Astrocyte of the hippocampus (primary cell): ENCODE measurements at places on chromosomes 5 and 9.
A peak's percentile ranks its signal among the peaks of the same experiment; 100 is the strongest.

- DNase-seq = peak; percentile 41
These were observed 175.9 kb downstream of the CEMIP2 start for GRCh38 chr9:71592400-71592799.

DNA sequence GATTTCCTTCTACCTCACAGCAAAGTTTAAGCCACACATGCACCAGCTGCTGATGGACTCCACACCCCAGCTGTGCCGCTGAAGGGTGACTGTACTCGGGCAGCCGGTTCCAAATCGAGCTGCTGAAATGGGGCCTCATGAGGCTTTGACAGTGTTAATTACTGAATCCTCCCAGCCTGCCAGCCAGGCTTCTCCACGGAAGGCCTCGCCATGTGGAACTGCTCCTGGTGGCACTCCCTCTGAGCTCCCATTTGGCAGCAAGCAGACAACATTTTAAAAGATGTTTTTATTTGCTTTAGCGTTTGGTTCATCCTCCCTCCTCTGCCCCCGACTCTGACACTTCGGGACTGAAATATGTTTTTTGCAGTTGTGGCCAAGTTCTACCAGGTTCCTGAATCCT is 479.4 kb upstream of the MPDZ start:
- no peak for DNase-seq

DNA sequence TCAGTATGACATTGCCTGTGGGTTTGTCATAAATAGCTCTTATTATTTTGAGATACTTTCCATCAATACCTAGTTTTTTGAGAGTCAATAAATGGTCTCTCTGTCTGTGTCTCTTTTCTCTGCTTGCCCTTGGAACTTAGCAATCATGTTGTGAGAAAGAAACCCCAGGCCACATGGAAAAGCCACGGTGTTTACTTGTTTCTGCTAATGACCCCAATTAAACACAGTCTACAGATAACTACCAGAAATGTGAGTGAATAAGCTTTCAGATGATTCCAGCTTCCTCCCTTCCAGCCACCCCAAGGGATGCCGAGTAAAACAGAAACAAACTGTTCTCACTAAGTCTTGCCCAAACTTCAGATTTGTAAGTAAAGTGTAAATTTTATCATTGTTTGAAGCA is 584.9 kb downstream of the MAT2B start:
- DNase-seq = no peak

GRCh38 chr9:69621730-69622460 is 50.3 kb downstream of the APBA1 start:
- no peak for DNase-seq

GRCh38 chr9:112529316-112529715 is 42.7 kb downstream of the KIAA1958 start:
- no peak for DNase-seq

- no peak for DNase-seq
These were observed 15.9 kb upstream of the PFDN1 start for GRCh38 chr5:140318792-140319191.
